ENCODE measurements at places on chromosomes 7 and 10.

DNA sequence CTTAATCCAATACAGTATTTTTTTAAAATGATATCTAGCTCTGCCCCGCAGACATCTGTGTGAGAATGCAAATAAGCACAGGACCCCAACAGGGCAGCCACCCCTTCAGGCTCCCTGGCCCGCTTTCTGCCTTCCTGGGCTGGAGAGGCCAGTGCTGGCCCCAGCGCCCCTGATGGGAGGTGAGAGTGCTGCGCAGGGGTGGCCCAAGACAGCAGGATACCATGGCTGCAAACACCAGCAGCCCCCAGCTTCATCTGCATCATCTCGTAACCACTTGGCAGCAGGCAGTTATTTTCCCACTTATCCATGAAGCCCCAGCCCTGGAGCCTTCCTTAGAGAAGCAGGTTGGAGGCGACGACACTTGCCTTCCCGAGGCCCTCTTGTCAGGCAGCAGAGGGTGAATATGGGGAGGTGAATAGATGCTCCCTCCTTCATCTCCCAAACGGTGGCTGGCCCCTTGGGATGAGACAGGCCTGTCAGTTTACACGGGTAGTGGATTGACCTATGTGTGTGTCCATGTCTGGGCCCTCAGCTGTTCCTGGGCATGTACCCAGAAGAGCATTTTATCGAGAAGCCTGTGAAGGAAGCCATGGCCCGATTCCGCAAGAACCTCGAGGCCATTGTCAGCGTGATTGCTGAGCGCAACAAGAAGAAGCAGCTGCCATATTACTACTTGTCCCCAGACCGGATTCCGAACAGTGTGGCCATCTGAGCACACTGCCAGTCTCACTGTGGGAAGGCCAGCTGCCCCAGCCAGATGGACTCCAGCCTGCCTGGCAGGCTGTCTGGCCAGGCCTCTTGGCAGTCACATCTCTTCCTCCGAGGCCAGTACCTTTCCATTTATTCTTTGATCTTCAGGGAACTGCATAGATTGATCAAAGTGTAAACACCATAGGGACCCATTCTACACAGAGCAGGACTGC lies 71.2 kb downstream of the ALOX5 start:
- no peak for DNase-seq

DNA sequence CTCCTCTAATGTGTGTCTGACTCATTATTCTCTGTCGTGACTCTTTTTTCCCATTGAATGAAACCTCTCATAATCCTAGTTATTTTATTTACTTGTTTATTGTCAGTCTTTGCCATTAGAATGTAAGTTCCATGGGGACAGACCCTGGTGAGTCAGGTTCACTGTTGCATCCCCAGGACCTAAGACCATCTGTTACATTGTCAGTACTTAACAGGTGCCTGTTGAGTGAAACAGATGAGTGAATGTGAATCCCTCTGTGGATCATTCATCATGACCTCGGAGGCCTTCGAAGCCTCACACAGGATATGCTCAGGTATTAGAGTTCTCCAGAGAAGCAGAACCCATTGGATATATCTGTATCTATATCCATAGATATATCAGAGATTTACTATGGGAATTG lies 120.1 kb downstream of the PFKFB3 start:
- no peak for DNase-seq

GRCh38 chr10:488081-488932 lies 201.2 kb downstream of the DIP2C start:
- no peak for DNase-seq

- no peak for DNase-seq
Observed at GRCh38 chr7:1882451-1882850, 212.4 kb downstream of the ELFN1 start.

DNA sequence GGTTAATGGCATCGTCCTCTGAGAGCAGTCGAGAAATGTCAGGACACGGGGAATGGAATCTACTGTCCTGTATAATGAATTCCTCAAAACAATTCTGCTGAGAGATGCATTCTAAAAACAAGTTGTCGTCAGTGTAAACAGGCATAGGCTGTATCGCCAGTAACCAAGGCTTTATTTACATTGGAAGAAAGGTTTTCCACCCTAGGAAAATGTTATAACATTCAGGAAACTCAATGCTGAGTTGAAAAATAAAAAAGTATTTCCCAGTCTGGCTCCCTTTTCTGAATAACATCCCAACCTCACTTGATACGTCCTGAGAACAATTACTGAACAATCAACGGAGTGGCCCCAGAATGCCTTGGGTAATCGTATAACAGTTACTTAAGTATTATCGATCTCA lies 79.6 kb upstream of the UCN3 start:
- DNase-seq, result no peak

- DNase-seq, result no peak
Observed at GRCh38 chr10:131058799-131059198, 252.7 kb downstream of the TCERG1L start.

DNA sequence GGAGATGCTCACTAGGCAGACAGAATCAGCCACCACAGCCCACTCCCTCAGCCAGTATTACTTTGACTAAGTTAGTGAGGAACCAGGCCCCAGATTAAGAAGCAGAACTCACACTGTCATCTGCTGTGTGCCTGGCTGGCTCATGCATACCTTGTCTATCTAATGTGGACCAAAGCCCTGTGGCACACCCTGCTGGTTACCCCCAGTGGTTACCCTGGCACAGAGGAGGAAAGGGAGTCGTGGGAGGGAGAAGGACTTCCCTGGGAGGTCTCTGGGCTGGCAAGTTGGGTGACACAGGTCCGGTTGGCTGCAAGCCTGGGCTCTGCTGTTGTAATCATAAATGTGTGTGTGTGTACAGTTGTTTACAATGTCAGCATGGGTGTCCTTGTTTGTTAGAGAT lies 7.5 kb upstream of the SH2D4B start:
- DNase-seq, result peak; percentile 73

- DNase-seq, result no peak
Observed at GRCh38 chr10:28120043-28120749, 121.3 kb upstream of the ODAD2 start.

DNA sequence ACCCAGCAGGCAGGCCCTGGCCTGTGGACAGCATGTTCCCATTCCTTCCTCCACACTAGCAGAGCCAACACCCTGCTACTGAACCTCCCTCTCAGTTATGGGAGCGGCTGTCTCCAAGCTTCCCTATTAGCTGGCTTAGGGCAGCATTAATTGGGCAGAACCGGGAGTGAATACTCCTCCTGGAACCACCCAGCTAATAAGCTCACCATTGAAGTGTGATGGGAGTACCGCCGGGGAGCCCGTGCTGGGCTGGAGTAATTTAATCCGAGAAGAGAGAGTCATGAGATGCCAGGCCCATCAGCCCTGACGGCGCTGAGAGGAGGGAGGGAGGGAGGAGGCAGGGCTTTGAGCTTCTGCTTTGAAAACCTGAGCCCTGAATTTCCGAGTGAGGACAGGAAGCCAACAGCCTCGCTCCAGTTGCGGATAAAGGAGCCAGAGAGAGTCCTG lies 31.8 kb upstream of the ELFN1 start:
- no peak for DNase-seq

DNA sequence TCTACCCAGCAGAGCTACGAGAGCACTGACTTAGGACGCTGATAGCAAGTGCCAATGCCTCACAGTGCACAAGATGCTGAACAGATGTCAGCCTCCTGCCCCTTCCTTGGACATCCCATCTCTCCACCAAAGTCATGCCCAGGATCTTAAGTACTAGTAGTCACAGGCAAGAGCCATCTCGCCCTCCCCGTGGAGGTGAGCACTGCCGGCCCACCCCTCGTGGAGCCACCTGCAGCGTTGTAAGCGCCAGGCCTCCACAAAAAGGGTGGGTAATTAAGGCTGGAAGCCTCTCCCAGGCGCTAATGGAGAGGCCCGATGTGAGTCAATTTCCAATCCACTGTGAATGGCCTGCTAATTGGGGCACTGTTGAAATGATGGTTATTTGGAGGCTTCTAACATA lies 156.2 kb downstream of the GRID1 start:
- DNase-seq, result no peak

- no peak for DNase-seq
Observed at GRCh38 chr10:68125772-68126171, 16.5 kb downstream of the MYPN start.

- DNase-seq, result no peak
Observed at GRCh38 chr7:40795607-40796006, 660.8 kb downstream of the SUGCT start.

DNA sequence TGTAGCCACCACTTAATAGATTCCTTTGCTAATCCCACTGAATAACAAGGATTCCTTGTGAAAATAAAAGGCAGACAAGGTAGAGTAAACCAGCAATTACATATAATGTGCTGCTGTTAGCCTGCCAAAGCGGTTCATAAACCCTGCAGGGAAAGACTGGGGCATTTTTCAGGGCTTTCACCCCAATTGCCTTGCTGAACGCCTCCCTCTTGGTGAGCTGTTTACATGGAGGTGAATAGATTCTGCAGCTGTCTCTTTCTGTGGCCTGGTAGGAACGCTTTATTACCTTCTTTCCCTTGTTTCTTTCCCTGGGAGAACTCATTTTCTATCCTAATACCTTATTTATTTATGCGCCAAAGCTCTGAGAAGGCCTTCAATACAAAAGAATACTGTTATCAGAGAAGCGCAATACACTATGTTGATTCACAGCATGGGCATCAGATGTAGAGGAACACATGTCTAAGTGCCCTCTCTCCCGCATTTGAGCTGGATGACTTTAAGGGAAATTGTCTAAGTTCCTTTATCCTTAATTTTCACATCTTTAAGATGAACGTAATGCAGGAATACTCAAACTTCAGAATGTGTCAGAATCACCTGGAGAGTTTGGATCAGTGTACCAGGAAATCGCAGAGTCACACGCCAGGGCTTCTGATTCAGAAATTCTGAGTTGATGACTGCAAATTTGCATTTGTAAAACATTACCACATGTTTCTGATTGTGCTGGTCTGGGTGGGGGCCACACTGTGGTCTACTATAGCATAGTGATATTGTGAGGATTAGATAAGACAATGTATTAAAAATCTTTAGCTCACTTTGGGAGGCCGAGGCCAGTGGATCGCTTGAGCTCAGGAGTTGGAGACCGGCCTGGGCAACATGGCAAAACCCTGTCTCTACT lies 1203.8 kb downstream of the SORCS3 start:
- DNase-seq, result no peak
